ENCODE measurements at places on chromosomes 12 and 14.

GRCh38 chr12:113762155-113762881 lies 203.8 kb downstream of the RBM19 start:
- DNase-seq, result no peak

- DNase-seq, result no peak
Observed at GRCh38 chr12:27870939-27871338, 90.9 kb upstream of the MANSC4 start.

DNA sequence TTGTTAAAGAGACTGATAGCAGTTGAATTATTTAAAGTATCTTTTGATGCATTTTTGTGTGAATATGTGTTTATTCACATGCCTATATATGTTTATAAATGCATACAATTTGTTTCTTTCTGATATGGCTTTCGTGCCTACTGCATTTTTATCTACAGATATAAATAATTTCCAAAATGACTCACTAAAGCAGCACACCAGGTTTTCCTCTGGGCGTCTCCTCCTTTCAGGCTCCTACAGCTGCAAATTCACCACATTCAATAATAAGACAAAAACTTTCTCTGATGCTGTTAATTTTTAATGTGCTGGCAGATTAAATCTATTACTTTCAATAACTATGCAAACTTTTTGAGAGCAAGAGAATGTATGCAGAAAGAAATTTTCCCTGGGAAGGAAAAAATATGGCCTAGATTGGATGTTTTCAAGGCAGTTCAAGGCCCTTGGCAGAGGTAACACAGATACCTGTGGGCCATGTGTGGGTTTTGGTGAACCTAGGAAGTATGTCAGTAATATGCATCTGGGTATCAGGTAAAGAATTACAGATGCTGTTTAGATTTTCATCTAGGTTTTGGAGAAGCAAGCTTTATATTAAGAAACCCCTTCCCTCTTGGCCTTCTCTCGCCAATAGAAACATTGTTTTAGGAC lies 381.8 kb downstream of the EGLN3 start:
- DNase-seq, result no peak

GRCh38 chr12:83323866-83324265 lies 637.2 kb downstream of the TMTC2 start:
- no peak for DNase-seq

DNA sequence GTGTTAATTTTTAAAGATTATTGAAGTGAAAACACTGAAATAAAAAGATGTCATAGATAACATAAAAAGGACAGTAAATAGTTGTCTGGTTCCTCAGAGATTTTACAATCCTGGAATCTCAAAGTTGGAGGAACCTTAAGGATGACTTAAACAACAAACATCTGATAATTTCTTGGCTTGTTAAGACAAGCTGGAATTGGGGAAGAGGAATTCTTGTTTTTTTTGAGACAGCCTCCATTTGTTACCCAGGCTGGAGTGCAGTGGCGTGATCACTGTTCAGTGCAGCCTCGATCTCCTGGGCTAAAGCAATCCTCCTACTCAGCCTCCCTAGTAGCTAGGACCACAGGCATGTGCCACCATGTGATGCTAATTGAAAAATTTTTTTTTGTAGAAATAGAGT lies 2.3 kb downstream of the ZNF410 start:
- no peak for DNase-seq

- no peak for DNase-seq
Observed at GRCh38 chr12:64008596-64008995, 164.1 kb downstream of the SRGAP1 start.

DNA sequence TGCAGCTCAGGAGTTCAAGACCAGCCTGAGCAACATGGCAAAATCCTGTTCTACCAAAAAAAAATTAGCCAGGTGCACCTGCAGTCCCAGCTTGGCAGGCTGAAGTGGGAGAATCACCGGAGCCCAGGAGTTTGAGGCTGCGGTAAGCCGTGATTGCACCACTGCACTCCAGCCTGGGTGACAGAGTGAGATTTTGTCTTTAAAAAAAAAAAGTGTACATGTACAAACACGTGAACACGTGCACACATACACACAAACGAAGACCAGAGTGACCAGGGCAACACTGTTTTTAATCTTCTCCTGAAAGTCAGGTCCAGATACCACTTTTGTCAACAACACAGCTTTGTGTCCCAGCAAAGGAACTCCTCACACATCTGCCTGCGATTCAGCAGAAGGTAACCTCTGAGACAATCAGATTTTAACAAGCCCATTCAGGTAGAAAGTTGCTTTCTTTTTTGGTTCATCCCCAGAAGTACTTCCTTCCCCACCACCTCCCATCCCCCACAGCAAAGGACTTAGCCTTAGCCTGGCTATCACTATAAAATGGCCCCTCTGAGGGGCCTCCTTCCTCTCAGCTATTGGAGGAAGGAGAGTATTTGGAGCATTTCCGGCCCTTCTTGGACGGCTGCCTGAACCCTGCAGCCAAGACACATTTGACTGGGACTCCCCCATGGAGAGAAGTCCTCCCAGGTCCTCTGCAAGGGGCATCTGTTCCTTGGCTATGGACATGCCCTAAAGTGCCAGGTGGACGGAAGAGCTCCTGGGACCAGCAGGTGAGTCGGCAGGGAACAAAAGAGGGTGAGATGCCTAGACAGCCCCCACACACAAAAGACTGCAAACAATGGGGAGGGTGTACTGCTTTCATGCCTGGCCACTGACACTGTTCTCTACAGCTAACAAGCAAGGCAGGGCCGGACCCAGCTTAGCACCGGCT lies 9.8 kb downstream of the CTDSP2 start:
- peak; percentile 83 for DNase-seq

GRCh38 chr12:12305568-12306300 lies 38.9 kb upstream of the LRP6 start:
- DNase-seq, result no peak

GRCh38 chr14:34665785-34666435 lies 36.0 kb upstream of the SNX6 start:
- no peak for DNase-seq

DNA sequence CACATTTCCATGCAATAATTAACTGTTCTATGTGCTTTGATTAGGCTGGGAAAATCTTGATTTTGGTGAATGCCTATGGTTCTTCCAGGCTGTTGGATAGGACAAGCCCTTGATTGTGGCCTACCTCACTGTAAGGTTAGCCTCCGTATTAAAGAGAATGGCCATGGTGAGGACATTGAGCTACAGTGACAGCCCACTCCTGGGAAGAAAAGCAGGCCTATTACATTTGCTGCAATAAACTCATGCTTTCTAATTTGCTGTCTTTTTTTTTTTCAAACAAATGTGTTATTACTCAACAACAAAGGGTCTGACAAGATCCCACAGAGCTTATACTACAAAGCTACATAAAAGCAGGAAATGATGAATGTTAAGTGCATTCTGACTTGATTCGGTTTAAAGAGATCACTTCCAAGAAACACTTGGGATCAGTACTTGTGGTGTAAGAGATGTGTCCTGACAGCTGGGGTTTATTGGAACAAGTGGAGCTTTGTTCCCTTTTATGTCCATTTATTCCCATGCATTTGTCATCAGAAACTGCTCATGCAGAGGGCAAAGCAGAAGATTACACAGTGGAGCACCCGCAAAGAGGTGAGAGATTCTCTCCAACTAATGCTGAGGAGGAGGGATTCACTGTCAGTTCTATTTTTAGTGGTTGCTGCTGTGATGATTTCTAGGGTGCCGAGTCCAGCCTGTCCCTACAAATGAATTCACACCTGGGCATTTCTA lies 29.1 kb upstream of the KCNK10 start:
- DNase-seq, result no peak

DNA sequence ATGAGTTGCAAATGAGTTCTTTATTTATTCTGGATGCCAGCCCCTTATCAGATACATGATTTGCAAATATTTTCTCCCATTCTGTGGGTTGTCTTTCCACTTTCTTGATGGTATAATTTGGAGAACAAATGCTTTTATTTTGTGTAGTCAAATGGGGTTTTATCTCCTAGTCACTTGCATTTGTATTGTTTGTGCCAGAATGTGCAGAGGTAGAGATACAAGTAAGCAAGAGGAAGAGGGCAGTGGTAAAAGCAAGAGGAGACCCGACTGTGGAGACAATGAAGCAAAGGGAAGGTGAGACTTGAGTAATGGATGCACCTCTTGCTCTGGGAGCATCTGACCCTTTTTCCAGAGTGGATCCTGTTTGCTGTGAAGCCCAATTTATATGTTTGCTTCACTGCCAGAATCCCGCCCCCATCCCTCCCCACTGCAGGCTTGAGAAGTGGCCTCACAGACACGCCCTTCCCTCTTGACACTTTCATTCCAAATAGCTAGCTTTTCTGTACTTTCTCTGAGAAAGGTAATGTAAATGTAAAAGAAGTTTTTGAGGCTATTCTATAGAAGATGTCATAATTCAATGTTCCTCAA lies 786 bp upstream of the PFKM start:
- DNase-seq, result no peak

DNA sequence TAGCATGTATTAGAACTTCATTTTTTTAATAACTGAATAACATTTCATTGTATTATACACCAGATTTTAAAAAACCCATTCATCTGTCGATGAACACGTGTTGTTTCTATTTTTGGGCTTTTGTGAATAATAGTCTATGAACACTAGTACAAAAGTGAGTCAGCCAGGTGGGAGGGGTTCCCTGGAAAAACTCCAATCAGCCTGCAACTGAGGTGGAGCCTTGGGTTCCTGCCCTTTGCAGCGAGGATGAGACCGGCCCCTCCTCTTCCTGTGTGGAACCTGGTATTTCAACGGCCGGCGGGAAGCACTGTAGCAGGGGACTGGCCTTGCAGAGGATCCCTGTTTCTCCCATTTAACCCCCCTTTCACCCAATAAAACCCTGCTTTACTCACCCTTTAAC lies 56.1 kb downstream of the LMNTD1 start:
- DNase-seq, result no peak

DNA sequence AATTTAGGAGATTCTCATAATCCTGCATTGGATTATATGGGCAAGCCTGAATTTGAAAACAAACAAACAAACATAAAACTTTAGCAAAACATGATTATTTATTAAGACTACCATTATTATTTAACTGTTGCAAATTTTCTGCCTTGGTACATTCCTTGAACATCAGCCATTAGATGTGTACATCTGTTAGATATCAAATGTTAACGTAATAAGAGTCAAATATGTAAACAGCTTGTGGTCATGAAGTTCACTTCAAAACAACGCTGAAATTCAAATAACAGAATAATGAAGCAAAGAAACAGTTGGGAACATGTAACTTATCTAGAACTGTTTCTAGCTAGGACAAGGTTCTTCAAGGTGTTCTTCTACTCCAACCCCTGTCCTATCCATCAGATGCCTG lies 14.3 kb upstream of the TMX1 start:
- no peak for DNase-seq

GRCh38 chr14:22932146-22932545 lies 3.0 kb upstream of the PRMT5 start:
- DNase-seq, result no peak

DNA sequence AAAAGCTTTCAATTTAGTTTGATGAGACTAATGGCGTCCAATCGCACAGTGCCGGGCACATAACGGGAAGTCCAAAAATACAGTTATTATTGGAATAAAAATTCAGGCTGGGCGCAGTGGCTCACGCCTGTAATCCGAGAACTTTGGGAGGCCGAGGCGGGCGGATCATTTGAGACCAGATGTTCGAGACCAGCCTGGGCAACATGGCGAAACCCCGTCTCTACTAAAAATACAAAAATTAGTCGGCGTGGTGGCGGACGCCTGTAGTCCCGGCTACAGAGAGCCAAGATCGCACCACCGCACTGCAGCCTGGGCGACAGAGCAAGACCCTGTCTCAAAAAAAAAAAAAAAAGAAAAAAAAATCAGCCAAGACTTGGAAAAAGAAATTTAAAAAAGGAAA lies 1.2 kb upstream of the FKBP4 start:
- no peak for DNase-seq

DNA sequence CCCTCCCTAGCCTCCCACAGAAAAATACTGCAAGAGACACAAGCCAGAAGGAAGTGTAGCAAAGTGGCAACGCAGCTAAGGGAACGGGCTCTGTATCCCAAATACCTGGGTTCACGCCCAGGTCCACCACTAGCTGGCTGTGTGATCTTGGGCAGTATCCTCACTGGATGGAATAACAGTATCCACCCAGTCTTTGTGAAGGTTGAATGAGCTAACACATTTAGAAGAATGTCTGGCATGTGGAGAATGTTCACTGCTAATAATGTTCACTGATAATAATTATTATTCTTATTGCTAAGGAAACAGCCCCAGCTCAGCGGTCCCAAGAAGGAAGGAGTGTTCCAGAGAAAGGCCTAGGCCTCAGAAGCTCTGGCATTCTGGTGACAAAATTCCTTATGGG lies 70.9 kb downstream of the VWF start:
- no peak for DNase-seq

DNA sequence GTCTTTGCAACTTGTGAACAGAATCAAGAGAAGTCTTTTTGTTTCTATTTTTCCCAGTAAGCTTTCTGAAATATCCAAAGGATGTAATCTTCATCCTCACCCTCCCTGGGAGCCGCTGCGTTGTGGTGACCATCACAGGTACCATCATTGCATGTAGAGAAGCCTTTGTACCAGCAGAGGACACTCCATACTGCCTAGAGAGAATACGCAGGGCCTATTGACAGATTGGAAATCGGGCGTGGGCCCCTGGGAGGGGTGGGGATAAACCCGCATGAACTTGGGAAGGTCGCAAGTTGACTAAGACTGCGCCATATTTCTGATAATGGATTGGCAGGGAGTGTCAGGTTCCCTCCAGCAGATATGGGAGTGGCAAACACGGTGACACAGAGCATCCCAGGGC lies 12.7 kb downstream of the KRT1 start:
- DNase-seq, result no peak

DNA sequence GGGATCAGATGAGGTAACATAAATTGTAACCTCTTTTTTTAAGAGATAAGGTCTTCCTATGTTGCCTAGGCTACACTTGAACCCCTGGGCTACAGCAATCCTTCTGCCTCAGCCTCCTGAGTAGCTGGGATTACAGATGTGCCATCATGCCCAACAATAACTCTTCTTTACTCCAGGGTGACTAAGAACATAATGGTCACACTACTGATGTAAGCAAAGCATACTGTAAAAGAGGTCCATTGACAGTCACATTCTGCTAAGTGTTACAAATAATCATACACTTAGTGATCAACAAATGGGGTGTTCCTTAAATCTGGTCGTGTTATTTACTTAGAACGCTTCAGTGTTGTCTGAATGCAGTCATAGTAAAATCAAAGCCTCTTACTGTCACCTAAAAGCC lies 68.9 kb downstream of the EPS8 start:
- no peak for DNase-seq
